Thoracic aorta (tissue), 2 donors: ENCODE measurements at places on chromosomes 1 and 21.
A peak's percentile ranks its signal among the peaks of the same experiment; 100 is the strongest.

- DNase-seq, result peak; percentile 95
Observed at GRCh38 chr1:193121616-193122593, at the start of gene CDC73. TSS of gene CDC73 (plus strand) at chr1:193122031. CDS start at chr1:193122201, 170 bp downstream.

- no peak for DNase-seq
Observed at GRCh38 chr21:43299441-43300277, 127.3 kb downstream of the SIK1 start.

GRCh38 chr1:26574018-26574417, 44.5 kb downstream of the RPS6KA1 start:
- DNase-seq, result no peak

GRCh38 chr21:29490016-29490415, 191.3 kb downstream of the BACH1 start:
- no peak for DNase-seq

GRCh38 chr1:234928642-234929041, 200.0 kb downstream of the TOMM20 start:
- DNase-seq, result no peak

DNA sequence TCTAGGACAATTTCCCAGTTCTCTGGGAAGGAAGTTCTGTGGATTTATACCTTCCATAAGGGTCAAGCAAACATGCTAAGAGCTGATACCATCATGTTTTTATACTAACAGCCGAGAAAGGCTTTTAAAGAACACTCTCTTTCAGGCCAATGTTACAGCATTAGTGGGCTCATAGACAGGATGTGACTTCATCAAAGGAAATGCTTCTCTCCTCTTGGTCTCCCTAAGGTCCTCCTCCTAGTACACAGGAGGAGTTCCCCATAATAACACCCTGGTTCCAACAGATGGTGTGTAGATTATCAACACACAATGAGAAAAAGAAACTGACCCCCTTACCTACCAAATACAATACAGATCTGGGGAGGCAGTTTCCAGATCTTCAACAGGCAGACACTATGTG, 26.7 kb upstream of the GLIS1 start:
- no peak for DNase-seq

DNA sequence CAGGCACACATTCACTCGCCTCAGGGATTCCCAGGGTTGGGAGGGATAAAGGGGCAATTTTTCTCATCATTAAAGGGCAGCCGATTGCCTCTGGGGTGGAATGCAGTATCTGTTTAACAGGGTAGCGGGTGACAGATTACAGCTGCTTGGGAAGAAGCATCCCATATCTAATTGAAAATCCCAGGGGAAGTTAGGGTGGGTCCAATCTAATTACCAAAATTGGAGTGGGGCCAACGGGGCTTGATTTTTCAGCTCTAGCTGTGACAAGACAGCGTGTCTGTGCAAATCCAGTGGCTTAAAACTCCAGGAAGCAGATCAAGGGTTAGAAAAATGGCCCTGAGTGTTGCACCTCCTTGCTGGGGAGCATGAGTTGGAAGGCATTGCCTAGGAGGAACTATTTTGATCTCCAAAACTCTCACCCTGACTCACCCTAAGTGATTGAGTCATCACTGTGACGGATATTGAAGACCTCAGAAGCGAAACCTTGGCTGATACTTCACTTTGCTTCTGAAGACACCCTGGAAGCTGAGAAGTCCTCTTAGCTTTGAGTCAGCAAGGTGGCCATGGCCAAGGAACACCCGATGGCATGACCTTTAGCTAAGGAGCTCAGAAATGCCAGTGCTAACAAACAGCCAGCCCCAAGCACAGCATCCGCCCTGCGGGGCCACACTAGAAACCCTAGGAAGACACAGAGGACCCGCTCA, 46.0 kb downstream of the GRHL3 start:
- DNase-seq, result no peak

DNA sequence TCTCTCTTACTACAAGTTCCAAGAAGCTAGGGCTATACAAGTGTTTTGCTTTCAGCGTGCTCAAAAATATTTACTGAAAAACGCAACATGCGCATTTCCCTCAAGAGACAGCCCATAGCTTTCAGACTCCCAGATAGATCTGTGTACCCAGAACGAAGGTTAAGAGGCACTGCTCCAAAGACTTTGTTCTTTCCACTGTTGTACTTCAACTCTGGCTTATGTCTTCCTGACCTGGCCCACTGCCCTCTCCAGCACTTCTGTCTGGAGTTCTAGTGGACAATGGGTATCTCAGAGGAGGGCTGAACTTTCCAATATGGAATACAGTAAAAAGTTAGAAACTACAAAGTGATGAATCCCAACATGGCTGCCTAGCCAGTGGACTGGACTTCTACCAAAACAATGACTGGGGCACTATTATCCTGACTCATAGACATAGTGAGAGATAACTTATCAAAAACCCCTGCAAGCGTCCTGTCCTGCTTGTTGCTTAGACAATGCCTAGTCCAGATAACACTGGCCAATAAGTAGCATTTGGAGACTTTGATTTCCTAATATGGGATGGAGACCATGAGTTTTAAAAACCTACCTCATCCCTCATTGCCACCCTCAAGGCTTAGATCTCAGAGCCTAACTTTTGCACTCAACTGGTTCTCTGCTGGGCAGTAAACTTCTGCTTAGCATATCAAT, 8.8 kb upstream of the ADAR start:
- no peak for DNase-seq

DNA sequence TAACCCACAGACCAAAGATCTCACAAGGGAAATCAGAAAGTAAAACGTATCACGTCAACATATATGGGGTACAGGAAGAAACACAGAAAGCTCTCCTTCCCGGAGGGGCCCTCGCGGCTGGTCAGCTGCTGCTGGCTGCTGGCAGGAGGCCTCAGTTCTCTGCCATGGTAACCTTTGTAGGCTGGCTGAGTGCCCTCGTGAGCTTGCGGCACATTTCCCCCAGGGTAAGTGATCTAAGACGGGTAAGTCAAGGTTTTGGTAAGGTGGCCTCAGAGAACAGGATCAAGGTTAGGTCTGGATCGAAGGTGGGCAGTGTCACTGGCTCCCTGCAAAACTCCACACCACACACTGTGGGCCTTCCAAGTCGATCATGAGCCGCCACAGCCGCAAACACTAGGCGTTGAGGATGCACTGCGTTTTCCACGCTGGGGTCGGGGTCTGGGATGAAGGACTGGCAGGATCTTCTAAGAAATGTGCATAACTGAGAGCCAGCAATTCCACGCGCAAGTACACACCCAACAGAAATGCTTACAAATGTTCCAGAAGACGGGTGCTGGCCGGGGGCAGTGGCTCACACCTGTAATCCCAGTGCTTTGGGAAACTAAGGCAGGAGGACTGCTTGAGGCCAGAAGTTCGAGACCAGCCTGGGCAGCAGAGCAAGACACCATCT, 33.9 kb downstream of the WDR4 start:
- no peak for DNase-seq

- DNase-seq, result no peak
Observed at GRCh38 chr1:206575165-206575893, 36.9 kb downstream of the EIF2D start.

GRCh38 chr1:908661-909060, 15.1 kb upstream of the SAMD11 start:
- no peak for DNase-seq

DNA sequence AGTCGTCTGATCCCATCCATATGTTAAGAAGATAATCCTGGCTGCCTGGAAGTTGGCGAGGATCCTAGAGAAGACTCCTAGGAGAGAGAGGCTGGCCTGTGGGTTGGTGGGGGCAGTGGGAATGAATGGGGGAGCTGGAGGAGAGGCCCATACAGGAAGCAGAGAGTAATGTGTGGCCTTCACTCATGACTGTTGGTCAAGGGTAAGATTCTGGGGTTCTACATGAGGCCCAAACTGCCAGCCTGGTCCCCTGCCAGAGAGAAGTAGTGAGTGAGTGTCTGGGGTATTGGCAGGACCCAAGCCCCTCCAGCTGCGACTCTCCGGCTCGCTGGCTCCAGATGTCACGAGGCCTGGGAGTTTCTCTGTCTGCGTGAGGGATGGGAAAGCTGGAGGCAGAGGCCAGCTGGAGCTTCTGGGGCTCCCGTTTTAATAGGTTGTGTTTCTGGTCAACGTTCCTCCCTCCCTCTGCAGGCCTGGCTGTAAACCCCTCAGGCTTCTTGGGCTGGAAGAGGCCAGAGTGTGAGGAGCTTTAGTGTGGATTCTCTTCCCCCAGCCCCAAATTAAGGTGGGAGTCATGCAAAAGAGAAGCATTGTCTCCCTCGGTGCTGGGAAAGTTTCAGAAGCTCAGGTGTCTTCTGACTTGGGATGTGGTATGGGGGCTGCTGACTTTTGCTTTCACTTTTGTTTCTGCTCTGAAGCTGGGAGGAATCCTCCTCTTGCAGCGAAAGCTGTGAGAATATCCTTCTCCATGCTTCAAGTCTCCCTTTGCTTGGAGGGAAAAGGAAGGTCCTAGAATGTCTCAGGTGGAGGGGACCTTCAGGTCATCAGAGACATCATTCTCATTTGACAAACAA, 2.6 kb downstream of the TMEM51 start:
- no peak for DNase-seq

- no peak for DNase-seq
Observed at GRCh38 chr1:18932879-18933278, 23.6 kb downstream of the IFFO2 start.

GRCh38 chr1:21647431-21648351, 21.5 kb downstream of the RAP1GAP start:
- DNase-seq, result no peak

- no peak for DNase-seq
Observed at GRCh38 chr1:50109647-50110075, 941 bp downstream of the ELAVL4 start.

- DNase-seq, result no peak
Observed at GRCh38 chr1:230212405-230212936, 145.4 kb downstream of the GALNT2 start.

DNA sequence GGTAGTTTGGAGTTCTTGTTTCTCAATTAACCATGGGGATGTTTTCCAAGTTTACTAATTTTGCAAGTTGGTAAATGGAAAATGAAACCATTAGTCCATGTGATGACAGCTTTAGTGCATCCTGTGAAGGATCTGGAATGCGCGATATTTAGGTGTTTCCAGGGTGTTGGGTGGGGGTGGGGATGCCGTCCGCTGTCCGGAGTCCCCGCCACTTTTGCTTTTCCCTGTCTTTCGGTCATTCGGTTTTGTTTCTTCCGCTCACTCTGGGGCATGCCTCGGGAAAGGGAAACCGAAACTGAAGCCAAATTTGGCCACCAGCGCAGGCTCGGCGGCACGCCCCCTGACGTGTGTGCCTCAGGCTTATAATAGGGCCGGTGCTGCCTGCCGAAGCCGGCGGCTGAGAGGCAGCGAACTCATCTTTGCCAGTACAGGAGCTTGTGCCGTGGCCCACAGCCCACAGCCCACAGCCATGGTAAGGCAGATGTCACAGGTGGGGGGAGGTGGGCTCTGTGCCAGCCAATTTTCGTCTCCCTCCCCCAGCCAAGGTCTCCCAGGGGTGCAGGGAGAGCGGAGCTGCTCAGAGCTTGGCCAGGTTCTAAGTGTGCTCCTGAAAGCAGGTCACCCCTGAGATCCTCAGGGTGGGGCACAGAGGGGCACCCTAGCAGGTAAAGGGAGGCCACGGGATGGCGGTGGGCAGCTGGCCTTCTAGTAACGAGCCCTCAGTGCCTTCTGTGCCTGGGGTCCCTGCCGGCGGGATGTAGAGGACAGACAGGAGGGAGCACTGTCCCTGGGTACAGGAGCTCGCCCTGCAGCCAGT, at the start of gene ISG15:
Gene ISG15, plus strand, starts transcription at position 393 of the 817 bp plus-strand sequence. Its CDS starts 77 bp downstream, at position 470.
- DNase-seq, result peak; percentile 63

DNA sequence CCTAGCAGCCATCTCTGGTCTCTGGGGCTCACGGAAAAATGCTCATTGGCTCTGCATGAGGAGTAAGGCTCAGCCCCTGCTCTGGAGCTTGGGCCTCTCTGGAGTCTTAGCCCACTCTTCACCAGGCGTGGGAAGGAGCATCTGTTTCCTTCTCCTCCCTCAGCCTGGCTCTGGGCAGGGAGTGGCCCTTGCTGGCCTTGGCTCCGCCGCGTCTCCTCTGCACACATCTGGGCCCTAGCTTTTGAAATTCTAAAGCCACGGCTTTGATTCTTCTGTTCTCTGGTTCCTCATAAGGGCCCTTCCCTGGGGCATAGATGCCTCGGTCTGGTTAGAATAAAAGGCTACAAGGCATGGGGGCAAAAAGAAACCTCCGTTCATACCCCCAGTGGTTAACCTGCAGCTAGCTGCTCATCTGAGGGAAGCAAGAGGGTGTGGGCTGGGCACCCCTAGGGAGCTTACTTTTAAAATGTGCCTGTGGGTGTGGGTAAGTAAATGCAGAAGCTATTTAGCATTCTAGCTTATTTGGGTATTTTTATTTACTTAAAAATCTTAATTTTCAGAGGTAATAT, 145.6 kb downstream of the CAMTA1 start:
- no peak for DNase-seq

GRCh38 chr21:36693489-36694030, 5.4 kb upstream of the SIM2 start:
- no peak for DNase-seq

GRCh38 chr1:2202843-2203601, 8.4 kb upstream of the FAAP20 start:
- DNase-seq, result no peak

- DNase-seq, result no peak
Observed at GRCh38 chr1:179021873-179022272, 3.8 kb upstream of the FAM20B start.

DNA sequence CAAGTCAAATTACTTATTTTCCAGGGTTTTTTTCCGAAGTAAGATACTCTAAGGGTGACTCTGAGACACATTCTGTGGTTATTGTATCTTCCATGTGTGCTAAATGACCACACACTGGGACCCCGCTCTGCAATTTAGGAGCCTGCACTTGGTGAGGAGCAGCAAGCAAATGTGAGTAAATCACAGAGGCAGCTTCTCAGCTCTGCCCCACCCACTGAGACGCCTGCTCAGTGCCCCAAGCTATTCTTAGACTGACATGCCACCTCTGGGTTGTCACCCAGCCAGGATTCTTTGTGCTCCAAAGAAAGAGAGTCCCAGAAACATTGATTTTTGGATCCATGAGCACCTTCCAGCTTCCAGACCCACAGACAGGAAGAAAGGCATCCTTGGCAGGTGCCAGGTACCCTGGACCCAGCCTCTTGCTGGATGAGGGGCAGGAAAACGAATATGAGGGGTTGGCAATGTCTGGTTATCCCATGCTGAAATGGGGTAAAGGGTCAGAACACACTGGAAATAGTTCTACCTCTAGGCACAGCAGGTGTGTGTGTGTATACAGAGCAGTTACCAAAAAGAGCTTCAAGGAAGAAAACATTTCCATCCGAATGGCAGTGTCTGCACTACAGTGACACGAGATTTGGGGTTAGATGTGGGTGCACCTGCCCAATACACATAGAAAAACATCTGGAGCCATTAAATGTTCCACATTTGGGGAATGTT, 41.2 kb downstream of the TNR start:
- DNase-seq, result no peak

DNA sequence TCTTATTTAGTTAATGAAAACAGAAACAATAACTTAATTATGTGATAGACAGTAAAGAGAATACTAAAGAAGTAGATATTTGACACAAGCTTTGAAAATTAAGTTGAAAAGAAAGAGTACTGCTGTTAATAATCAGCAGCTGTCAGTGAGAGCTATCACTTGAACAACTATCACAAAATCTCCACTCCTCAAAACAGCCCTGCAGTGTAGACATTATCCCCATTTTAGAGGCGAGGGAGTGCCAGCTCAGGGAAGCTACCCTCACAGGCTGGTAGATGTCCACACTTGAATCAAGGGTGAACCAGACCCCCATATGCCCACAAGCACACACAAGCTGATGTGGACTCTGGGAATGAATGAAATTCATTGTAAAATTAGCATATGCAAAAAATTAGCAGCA, 248.8 kb downstream of the RHOU start:
- DNase-seq, result no peak

- no peak for DNase-seq
Observed at GRCh38 chr1:12519693-12520364, 98.2 kb downstream of the DHRS3 start.
